GM12864 (cell line): ENCODE measurements at places on chromosomes 12 and 14.

GRCh38 chr12:14893506-14894250 is 8.0 kb upstream of the MGP start:
- DNase-seq = no peak

DNA sequence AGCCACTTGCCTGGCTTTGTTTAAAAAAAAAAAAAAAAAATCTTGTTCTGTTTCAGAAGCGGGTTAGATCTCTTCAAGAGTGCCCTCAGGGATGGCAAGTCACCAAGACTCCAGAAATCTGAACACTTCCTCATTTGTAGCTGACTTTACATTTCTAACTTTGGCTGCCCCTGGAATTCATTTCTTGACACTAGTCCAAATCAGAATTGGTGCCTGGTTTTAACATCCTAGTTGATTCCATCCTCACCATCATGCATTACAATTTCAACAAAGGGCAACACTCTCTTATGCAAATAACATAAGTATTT is 295.5 kb downstream of the RMST start:
- DNase-seq = no peak

GRCh38 chr14:60163693-60164092 is 1.5 kb downstream of the DHRS7 start:
- no peak for DNase-seq

GRCh38 chr14:51094282-51094821 is 553 bp downstream of the TRIM9 start:
- no peak for DNase-seq

- DNase-seq = no peak
These were observed 17.1 kb upstream of the VDR start for GRCh38 chr12:47921907-47922306.

- DNase-seq = no peak
These were observed 59.0 kb downstream of the FAR2 start for GRCh38 chr12:29208060-29208459.

- DNase-seq = peak; percentile 37
These were observed 19.2 kb upstream of the CYP46A1 start for GRCh38 chr14:99664937-99665273.

DNA sequence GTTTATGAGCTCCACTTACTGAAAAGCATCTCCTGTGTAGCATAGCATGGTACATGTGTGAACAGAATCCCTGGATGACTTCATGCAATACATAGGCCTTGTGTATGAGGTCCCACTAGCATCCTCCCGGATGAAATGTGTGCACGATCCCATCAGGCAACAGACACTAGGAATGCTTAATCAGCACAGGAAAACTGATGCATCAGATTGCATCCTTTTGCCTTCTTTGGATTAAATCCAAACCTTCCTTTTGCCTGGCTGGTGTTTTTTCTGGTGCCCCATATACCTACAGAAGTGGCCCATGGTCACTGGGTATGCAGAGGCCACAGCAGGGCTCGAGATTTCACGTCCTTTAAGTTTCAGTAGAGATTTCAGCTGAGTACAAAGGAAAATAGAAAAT is 120.9 kb upstream of the COCH start:
- no peak for DNase-seq

GRCh38 chr12:67710582-67710981 is 62.0 kb downstream of the DYRK2 start:
- DNase-seq = peak; percentile 54

DNA sequence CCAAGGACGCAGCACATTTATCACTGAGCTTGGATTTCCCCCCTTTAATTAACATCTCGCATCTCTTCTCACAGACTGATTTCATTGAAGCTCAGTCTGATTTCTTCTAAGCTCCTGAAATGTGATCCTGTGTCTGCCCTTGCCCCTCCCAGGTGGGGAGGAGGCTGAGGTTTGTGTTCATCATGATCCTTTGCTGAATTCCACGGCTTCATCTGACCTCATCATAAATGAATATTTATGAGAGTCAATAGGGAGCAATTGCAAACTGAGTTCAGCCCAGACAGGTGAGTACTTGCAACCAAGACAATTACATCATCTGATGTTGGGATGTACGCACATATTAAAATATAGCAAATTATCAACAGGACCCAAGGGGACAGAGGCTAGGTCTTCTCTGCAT is 72.4 kb downstream of the MAP1LC3B2 start:
- no peak for DNase-seq

GRCh38 chr12:49673446-49674317 is 33.5 kb downstream of the FMNL3 start:
- no peak for DNase-seq

DNA sequence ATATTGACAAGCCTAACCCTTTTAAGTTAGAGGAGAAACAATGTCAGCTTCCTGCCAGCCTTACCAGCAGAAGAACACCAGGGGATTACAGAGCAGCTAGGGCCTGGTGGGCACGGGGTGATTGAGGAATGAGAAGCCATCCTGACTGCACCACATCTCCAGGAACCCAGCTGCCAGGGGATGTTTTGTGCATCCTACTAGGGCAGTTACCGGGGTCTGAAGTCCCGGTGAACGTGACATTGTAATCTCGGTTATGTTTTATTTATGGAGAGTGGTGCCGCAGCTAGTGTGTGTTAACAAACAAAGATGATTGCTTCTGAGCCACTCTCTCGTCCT is 115.9 kb downstream of the BCL11B start:
- no peak for DNase-seq

DNA sequence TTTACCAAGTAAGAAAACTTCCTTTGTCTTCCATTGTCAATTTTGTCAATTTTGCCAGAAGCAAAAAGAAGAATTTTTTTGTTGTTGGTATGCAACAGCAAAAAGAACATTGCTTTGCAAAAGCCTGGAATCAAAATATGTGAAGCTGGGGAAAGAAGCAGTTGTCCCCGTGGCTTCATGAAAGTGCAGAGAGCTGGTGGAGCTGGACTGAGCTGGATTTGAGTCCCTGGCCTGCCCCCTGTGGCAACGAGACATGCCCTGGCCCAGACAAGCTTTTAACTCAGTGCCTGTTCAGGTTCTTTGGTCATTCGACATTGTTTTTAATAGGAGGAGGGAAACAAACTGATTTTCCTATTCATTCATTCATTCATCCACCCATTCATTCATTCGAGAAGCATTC is 70.3 kb downstream of the SLC15A4 start:
- no peak for DNase-seq

DNA sequence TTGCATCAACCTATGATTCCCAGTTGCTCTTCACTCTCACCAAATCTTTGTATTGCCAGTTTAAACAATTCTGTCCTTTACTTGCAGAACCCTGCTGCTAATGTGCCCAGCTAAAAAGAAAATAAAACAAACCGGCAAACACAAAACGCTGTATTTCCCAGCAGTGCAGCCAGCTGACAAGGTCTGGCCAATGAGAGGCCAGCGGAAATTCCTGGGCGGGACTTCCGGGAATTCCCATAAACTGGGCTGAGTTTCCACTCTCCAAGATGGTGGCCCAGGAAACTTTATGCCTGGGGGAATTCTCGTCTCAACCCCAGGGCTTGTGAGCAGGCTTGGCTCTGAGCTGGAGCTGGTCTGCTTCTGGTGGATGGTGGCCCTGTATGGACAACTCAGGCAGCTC is 807.3 kb upstream of the TMEM132C start:
- DNase-seq = no peak

DNA sequence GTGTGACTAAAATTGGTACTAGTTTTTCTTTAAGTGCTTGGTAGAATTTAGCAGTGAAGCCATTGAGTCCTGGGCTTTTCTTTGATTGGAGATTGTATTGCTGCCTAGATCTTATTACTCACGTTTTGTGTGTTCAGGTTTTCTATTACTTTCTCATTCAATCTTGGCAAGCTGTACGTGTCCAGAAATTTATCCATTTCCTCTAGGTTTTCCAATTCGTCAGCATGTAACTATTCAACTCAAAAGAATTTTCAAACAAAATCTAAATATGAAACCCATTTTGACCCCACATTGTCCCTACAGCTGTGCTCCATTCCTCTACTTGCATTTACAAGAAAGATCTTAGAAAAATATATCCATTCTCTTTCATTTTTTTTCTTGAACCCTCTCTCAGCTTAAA is 1613.4 kb upstream of the SEL1L start:
- no peak for DNase-seq

- no peak for DNase-seq
These were observed 298.6 kb downstream of the DPF3 start for GRCh38 chr14:72595152-72595862.

GRCh38 chr14:69574263-69574953 is at the start of gene CCDC177:
Gene CCDC177 (minus strand): TSS chr14:69574871. CDS start chr14:69573622, 1,249 bp downstream.
- DNase-seq = no peak

DNA sequence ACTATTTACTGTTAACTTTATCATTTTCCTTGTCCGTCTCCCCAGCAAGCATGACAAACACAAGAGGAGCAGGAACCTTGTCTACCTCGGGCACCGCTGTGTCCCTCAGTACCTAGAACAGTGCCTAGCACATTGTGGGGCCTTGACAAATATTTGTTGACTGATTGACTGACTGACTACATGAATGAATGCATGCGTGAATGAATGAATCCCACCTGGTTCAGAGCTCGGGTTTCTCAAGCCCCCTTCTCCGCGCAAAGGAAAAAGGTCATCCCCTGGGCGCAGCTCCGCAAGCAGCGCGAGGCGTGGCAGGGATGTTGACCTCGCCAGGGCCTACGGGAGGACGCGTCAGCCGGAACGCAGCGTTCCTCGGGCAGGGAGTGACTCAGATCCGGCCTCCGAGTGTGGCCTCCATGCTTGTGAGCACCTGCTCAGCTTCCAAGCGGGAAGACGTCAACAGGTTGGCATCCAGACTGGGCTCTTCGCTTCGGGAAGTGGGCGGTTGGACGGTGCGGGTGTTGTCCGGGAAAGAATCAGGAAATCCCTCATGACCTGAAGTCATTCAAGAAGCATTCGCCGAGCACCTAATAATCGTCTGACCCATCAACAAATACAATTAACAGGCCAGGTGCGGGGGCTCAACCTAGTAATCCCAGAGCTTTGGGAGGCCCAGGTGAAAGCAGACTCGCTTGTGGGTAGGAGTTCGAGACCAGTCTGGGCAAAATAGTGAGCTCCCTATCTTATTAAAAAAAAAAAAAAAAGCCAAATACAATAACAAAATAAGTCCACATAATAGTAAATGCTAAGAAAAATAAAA is 13.9 kb upstream of the UBC start:
- DNase-seq = no peak

DNA sequence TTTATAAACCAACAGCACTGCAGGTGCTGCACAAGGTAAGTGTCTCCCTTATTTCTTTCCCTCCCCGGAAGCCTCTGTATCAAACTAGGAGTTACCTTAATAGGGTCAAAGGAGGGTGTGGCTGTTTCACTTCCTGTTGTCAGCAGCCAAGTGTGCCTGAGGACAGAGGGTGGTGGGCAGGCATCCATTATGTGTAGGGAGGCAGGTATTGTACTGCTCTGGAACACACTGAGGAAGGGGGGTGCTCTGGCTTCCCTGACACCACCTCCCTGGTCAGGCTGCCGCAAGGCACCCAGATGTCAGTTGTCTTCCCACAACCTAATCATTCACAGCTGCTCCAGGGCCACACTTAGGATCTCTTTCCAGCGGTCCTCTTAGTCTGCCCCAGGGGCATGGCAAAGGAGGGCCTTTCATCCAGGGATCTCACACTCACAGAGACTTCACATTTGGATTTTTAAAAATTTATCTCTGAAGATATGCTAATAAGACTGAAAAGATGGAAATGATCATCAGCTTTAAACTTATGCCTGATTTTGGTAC is 132.0 kb upstream of the ARHGAP5 start:
- DNase-seq = peak; percentile 43

GRCh38 chr14:52906141-52906601 is 44.7 kb downstream of the FERMT2 start:
- DNase-seq = no peak

DNA sequence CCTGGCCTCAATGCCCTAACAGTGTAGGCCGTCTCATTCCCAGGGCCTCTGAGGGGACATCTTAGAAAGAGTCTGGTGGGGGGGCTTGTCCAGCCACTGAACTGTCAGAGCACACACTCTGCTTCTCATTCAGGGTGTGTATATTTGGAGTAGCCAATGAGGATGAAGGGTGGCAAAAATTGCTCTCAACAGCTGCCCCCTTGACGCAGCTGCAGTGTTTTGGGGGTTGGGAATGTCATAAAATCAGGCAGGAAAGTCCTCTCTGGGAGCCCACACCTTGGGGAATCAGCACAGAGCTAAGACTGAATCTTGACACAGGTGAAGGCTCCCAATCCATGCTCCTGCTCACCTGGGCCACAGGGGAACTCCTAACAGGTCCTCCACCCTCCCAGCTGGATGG is 1.5 kb downstream of the RASAL1 start:
- DNase-seq = no peak

DNA sequence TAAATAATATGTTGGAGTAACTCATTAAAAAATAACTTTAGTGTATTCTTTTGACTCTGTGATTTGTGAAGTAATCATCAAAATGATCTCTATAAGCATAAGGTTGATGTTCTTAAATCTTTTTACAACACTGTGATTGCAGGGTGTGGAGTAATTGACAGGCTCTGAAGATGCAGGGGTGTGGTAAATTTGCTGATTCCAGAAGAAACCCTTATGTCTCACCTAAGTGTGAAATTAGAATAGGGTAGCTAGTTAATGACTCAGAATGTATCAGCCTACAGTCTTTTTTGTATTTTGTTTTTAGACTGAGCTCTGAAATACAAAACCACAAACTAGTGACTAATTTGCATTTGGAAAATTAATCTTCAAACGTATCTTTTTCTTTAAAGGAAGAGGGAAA is 5.9 kb downstream of the PRPF39 start:
- DNase-seq = no peak

GRCh38 chr14:53962953-53963319 is 6.3 kb upstream of the BMP4 start:
- no peak for DNase-seq

- DNase-seq = no peak
These were observed 11.9 kb upstream of the ATF7 start for GRCh38 chr12:53638057-53638456.

GRCh38 chr12:12138203-12139154 is 67.7 kb downstream of the BCL2L14 start:
- no peak for DNase-seq

GRCh38 chr14:96635850-96636249 is 133.7 kb downstream of the PAPOLA start:
- DNase-seq = no peak

DNA sequence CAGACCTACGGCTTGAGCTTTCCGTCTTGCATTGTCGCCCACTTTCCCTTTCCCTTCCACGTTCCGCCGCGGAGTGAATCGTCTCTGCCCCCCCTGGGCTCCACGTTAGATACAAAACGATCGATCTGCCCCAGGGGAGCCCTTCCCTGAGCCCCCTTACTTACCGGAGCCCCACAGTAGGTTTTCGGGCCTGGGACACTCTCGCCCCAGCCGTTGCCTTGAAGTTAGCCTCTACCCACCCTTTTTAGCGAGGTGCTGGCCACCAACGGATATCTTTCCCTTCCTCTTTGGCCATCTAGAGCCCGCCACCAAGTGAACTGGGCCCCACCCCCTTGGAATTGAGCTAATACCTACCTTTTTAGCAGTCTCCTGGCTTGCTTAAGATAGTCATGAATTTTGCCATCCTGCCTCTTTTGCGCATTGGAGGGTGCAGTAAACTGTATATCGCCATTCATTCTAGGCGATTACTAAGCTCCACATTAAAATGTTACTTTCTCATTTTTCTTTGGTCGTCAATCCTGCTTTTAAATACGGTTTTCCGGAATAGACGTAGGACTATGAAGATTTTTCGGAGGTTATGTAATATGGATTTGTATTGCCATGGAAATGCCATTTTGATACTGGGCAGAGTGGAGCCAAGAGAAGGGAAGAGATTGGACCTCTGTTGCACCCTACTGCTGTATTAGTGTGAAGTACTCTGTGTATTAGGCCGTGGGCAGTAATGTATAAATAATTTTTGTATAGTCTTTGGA is 764 bp downstream of the RBM25 start:
- DNase-seq = no peak
